Inflammatory macrophage treated with lipopolysaccharide for 4 hours (primary cell): ENCODE measurements at places on chromosomes 16 and 17.

- no peak for DNase-seq
Observed at GRCh38 chr16:30609002-30609925, 925 bp downstream of the ZNF689 start.

GRCh38 chr17:62164747-62165722 is 100.0 kb upstream of the MED13 start:
- no peak for DNase-seq

GRCh38 chr17:38560503-38561318 is 45.0 kb downstream of the SRCIN1 start:
- DNase-seq: no peak

DNA sequence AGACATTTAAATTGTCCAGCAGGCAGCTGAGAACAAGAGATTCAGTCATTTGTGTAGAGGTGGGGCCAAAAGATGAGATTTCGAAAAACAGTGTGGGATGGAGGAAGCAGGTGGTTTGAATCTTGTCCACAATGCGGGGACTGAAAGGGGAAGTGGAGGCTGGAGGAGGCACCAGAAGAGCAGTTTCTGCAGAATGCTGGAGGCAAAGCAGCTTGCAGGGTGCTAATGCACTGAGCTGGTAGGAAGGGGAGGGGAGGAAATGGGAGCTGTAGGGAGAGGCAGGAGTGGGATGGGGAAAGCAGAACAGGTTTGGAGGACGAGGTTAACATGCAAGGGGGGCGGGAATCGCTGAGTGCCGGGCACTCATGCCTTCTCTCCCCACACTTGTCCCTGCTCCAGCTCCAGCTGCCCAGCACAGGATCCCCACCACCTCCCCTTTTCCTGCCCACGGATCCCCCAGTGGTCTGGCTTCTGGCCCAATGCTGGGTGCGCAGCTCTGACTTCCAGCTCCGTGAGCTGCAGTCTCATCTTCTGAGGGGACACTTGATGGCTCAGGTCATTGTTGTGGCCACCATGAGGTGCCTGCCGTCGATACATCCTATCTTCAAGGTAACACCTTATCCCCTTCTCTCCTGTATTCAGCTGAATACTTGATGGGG is 9.4 kb downstream of the C17orf100 start:
- DNase-seq: peak; percentile 82

DNA sequence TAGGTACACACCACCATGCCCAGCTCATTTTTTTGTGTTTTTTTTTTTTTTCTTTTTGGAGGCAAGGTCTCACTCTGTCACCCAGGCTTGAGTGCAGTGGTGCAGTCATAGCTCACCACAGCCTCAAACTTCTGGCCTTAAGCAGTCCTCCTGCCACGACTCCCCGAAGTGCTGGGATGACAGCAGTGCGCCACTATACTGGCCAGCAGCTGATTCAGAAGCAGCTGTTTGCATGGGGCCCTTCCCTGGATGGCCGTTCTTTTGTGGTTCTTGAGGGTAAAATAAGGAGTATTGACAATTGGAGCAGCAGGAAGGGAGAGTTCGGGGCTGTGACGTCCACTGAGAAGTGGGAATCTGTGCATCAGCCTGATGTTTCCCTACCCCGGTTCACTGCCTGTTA is 41.6 kb downstream of the KIAA0513 start:
- no peak for DNase-seq

GRCh38 chr17:58344047-58344790 is 7.8 kb downstream of the SUPT4H1 start:
- DNase-seq: peak; percentile 97

- DNase-seq: no peak
Observed at GRCh38 chr17:55634702-55635101, 88.0 kb downstream of the TMEM100 start.

DNA sequence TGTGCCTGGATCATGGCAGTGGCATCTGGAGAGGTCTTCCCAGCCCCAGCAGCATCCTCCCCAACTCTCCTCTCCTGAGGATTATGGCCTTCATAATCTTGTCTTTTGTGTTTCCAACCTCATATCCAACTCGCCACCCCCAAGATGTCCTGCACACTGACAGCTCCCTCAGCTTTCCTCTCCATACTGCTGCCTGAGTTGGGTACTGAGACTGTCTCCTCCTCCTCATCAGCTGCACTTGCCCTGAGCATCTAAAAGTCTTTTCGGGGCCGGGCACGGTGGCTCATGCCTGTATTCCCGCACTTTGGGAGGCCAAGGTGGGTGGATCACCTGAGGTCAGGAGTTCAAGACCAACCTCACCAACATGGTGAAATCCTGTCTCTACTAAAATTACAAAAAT is 2.0 kb downstream of the CD300LB start:
- DNase-seq: no peak

DNA sequence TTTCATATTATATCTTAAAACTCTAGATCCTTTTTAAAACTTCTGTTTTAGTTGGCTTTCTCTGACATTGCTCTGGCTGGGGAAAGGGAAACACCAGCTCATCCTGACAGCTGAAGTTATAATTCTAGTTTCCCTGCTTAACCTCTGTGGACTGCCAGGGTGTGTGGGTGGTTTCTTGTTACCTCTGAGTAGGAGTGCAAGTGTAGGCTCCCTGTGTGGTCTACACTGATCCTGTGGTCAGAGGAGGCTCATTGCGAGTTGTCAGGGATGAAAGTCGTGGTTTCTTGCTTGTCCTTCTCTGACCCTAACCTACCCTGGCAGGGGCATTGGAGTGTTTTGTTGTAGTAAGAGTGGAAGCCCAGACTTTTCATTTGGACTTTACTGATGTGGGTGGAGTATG is 221.0 kb downstream of the UTP18 start:
- DNase-seq: no peak

GRCh38 chr17:3771140-3771539 is 29.8 kb downstream of the ITGAE start:
- no peak for DNase-seq

GRCh38 chr16:61179561-61179960 is 856.7 kb downstream of the CDH8 start:
- no peak for DNase-seq

GRCh38 chr17:45093444-45094110 is 32.5 kb downstream of the NMT1 start:
- DNase-seq: no peak

DNA sequence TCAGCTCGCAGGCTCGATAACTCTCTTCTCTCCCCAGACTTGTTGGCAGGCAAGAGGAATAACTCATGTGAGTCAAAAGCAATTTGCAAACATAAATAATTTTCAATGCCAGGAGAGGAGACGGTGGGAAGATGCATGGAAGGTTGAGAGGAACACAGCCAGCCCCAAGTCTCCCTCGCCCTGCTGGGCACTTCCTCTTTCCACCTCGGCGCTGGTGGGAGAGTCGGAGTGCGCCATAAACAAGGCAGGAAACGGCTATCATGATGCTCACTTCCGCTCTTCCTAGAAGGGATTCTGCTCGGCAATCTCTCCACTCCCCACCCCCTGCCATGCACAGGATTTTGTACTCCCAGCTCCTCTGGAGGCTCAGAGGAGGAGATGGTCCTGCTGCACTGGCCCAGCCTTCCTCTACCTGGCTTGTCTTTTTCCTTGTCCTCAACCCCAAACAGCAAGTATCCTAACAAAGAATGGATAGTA is 13.0 kb downstream of the CBX4 start:
- peak; percentile 76 for DNase-seq

GRCh38 chr17:39231091-39231561 is 5.4 kb upstream of the STAC2 start:
- DNase-seq: no peak

DNA sequence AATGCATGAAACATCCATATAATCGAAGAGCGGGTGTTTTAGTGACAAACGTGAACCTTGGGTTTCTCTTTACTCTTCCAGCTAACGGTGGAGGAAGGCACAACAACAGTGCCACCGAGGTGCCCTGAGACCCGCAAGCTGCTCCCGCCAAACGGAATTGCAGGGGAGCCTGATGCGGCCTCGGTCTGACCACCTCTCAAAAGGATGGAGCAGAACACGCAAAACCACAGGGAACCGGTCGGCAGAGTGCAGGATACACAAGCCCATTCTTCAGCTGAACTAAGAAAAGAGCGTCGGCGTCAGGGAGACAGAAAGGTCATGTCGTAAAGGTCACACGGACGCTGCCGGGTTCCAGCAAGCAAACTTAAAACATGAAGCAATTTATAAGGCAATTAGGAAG is 109.5 kb upstream of the ZNF750 start:
- DNase-seq: no peak
